T-helper 17 cell (primary cell): ENCODE measurements at places on chromosomes 4 and X.

DNA sequence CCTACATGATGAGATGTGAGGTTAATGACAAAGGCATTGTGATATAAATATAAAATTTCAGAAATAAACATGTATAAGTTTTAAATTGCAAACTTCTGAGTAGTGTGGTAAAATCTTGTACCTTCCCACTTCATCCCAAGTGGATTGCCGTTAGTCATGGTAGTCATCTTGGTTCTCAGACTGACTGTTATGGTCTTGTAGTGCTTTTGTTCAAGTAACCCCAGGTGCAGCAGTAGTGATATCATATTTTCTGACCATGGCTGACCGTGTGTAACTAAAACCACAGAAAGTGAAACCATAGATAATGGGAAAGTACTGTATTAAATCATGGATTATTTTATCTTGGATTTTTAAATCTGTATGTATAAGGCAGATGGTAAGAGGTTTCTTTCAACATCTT lies 74.8 kb upstream of the SLIT2 start:
- no peak for DNase-seq

- no peak for DNase-seq
These were observed 23.7 kb upstream of the FAM47B start for GRCh38 chrX:34918856-34919255.

- DNase-seq = no peak
These were observed 60.5 kb upstream of the TSPAN7 start for GRCh38 chrX:38500866-38501265.

DNA sequence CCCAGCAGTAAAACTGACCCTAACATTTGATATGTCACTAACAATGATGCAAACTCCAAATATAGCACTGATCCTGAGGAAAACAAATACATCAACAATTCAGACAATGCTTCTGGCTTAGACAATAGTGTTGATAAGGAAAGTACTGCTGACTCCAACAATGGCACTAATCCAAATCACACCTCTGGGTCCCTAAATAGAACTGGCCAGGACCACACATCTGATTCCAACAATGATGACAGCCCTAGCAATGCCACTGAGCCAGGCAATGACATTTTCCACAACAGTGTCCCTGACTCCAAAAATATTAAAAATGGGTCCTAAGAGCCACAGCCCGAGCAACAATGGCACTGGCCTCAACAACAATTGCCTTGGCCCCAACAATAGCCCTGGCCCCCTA lies 243.1 kb upstream of the APOOL start:
- DNase-seq = no peak

DNA sequence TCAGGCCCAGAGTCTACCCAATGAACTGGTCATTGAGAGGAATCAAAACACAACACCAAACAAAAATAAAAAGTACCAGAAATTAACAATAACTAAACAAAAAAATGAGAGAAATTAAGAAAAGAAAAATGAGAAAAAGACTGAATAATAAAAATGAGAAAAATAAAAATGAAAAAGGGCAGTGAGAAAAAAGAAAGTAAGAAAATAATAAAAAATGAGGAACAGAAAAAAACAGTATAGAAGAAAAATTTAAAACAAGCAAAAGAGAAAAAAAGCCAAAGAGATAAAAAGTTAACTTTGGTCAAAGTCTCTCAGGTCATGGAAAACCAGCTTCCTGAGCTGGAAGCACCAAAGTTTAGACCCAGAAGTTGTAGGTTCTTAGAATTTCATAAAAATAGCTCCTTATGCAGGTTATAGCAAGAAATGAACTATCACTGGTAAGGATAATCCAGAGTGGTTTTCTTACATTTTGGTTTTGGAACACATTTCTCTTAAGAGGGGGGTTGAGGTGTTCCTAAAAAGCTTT lies 51.0 kb upstream of the WDR17 start:
- DNase-seq = no peak

DNA sequence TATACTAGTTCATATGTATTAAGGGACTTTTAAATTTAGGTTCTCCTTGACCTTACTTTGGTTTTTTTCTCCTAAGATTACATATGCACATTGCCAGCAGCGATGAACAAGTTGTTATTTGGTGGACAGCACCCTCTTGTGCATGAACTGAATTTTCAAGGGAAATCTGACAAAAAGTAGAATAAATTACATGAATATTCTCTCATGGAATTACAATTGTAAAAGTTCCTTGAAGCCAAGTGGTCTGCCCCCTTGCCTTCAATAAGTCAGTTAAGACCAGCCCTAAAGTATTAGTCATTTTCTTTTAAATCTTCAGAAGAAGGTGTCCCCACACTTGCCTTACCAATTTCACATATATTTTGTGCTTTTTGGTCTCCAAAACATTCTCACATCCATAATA lies 30.7 kb upstream of the SMARCA5 start:
- no peak for DNase-seq
